ENCODE measurements at places on chromosomes 1 and 21.
A peak's percentile ranks its signal among the peaks of the same experiment; 100 is the strongest.

GRCh38 chr1:58861506-58861905, 77.7 kb upstream of the JUN start:
- no peak for DNase-seq

DNA sequence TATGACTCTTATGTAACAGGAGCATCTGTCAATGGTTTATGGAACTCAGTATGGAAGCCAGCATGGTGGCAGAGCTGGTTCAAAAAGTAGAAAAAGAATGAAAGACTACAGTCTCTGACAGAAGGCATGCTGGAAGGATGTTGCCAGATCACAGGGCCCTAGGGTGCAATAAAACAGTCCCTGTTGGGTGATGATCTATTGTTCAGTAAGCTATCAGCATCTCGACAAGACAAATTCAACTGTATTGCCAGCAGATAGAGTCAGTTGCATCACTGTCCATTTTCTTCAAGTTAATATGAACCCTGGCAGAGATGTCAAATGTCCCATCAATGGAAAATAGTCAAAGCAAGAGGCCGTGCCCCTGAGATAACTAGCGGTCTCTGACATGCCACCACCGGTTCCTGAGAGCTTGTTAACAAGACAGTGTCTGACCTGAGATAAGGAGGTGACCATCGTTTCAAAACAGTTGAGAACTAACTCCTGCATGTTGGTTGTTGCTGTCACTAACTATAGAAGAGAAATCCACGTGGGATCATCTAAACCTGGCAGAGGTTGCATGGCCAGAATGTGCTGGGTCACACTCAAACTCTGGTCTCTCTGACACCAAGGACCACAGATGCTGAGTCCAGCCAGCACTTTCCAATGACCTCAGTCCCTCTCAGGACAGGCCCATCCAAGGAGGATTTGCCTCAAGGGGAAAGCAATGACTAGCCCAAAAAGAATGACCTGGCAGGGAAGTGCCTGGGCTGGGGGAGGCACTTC, 125.9 kb downstream of the RIPK4 start:
- no peak for DNase-seq

DNA sequence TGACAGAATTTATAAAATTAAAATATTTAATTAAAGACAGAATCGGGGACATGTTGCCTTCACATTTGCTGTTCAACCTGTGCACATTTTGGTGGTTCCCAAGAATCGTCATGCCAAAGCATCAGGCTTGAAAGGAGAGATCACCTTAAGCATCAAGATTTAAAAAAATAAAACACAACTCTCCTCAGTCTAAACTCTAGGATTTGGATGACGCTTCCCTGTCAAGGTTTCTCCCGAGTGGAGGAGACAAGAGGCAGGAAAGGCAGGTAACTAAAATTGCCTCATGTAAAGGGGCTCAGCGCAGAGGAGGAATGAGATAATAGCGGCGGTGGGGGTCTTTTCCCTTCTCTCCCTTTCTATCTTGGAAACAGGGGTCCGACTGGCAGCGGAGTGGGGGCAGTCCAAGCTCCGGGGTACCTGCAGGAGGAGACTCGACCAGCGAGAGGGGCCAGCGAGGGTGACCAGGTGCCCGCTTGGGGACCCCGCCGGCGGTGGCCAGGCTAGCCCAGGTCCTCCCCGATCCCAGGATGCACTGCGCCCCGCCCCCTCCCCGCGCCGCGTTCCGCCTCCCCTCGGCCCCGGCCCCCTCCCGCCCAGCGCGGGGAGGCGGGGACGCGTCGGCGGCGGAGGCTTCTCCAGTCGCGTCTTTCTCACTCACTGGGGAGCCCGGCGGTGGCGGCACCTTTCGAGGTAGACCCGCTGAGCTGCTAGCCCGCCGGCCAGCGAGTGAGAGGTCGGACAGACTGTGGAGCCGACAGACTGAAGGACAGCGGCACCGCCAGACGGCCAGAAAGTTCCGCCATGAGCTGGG, at the start of gene FNBP1L:
Gene FNBP1L (plus strand): TSS at position 638 of the 811 bp plus-strand sequence. CDS start 164 bp downstream, at position 802.
- peak; percentile 49 for DNase-seq

- DNase-seq, result no peak
Observed at GRCh38 chr21:17931080-17931479, 111.9 kb upstream of the C21orf91 start.

DNA sequence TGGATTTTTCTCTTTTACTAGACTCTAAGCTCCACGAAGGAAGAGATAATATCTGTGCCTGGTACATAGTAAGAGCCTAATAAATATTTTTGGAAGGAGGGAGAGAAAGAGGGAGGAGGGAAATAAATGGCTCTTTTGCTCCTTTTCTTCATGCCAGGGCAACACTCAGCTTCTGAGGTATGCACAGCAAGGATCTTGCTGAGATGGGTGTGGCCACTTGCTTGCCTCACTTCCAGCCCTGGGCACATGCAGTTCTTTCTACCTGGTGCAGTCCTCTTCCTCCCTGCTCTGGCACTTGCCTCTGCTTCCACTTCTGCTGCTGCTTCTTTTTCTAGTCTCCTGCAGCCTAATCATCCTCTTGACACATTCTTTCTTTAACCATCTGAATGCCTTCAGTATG, 148.1 kb downstream of the FGGY start:
- no peak for DNase-seq

DNA sequence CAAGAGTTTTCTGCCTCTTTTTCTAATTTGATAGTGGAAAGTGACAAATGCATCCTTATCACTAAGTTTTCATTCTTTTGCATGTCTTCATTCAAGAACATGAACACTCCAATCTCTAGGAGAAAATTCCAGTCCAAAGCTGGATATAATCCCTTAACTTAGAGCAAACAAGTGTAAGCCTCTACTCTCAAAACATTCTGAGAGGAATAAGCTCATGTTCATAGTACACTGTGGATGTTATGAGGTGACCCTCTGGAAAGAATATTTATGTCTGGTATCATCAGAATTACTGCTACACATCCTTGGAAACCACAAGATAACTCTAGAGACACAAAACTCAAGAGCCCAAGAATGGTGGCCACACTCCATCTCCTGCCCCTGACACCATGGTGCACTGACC, 15.1 kb downstream of the SIPA1L2 start:
- DNase-seq, result no peak

DNA sequence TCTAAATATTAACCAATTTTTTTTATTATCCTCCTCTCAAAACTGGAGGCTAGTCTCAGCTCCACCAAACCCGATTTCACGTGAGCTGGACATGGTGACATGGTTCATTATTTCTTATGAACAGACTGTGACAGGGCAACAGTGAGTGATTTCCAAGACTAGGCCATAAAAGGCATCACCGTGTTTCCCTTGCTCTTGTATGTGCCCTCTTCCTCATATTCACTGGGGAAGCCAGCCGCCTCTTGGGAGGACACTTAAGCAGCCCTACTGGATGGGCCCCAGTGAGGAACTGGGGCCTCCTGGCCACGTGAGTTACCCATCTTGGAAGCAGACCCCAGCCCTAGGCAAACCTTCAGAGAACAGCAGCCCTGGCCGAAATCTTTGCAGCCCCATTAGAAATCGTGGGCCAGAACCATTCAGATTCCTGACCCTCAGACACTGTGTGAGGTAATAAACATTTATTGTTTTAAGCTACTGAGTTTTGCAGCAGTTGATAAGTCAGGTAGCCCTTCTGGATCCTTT, 105.0 kb downstream of the GALNT2 start:
- no peak for DNase-seq

DNA sequence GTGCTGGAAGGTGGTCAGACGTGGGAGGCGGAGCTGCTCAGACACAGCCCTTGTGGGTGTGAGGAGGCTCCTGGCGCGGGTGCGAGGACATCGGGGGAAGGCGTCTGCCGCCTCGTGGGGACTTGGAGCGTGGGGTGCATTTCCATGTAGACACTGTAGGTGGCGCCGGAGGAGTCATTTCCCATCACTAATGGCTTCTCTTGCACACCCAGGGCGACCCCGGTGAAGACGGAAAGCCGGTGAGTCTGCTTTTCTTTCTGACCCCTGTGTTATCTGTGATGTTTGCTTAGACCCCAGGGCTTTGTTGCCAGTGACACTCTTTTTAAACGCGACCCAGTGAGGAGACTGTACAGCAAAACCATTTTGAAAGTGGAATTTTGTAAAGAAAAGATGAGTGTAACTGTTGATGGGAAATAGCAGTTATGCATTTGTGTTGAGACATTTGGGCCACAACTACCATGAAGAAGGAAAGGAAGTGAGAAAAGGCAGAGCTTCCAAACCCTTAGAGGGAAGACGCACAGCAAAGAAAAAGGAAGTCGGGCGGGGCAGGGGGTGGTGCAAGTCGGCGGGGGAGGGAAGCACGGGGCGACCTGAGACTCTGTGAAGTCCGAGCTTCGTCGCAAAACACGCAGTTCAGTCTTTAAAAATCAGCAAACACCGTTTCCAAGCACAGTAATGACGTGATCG, 64.0 kb downstream of the SLC19A1 start:
- peak; percentile 85 for DNase-seq

DNA sequence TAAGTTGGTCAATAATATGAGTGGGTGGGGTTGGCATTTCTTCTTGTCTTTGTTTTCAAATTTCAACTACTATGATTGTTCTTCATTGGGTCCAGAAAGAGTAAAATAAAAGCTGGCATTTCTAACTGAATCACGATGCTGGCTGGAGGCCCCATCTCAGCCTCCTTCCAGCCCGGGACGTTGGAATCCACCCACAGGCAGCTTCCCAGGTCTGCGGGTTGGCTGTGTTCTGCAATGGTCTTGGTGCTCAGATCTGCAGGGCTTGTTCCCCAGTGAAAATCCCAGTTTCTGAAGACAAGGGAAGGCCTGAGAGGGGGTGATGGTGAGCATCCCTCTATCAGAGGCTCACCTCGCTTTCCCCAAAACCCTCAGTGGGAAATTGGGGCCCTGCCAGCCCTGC, 54.7 kb upstream of the ARHGEF16 start:
- no peak for DNase-seq

GRCh38 chr1:176575991-176576390, 113.0 kb downstream of the PAPPA2 start:
- no peak for DNase-seq

DNA sequence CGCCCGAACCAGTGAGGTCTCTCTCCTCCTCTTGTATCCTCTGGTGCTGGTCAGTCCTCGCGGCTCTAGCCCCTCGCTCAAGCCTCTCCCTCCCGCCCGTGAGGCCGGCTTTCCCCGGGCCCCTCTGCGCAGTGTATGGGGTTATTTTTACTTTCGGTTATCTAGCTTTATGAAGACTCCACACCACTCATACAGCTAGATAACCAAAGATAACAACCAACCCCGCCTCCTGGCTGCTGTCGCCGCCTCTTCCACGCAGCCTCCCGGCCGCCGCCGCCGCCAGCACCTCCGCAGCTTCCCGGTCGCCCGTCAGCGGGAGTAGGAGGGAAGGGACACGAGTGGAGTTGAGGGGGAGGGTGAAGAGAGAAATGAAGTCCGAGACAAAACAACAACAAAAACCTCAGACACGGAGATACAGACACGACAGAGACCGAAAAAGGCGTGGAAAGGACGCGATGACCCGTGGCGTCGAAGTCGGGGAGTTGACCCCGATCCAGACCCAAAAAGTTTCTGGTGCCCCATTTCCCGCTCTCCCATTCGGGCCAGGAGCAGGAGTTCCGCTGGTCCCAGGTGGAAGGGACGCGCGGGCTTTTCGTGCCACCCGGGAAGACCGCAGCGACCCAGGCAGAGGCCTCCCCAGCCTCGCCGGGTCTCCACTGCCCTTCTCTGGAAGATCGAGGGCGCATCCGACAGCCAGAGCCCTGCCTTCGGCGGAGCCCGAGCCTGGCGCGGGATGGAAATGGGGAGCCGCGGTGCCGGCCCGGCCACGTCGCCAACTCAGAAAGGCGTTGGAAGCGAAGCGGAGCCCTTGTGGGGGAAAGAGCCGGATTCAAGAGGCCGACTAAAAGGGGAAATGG, 51.4 kb downstream of the RHBG start:
- peak; percentile 39 for DNase-seq

- DNase-seq, result no peak
Observed at GRCh38 chr1:15573477-15573876, 11.4 kb downstream of the AGMAT start.

All from CD4-positive, alpha-beta T cell treated with Interferon gamma for 1 hour (primary cell).